ENCODE measurements at places on chromosomes 4 and X. TPM values are rescaled to one million over a fixed set of nuclear protein-coding genes. Genes with fewer than 3 reads are reported as not detected.

IRAK1 gene
- total RNA-seq: 42.1 TPM

HELQ gene
- total RNA-seq: 19.3 TPM

PLAC8 gene
- under 0.01 TPM for total RNA-seq

SYTL4 gene
- total RNA-seq: 5.5 TPM

MAGEB6B gene
- not detected for total RNA-seq

CPLX1 gene
- total RNA-seq: not detected
